Activated CD4-positive, CD25-positive, alpha-beta regulatory T cell (primary cell): ENCODE measurements at places on chromosomes 1 and 21.

GRCh38 chr1:21212126-21212525, 35.4 kb upstream of the EIF4G3 start:
- no peak for DNase-seq

DNA sequence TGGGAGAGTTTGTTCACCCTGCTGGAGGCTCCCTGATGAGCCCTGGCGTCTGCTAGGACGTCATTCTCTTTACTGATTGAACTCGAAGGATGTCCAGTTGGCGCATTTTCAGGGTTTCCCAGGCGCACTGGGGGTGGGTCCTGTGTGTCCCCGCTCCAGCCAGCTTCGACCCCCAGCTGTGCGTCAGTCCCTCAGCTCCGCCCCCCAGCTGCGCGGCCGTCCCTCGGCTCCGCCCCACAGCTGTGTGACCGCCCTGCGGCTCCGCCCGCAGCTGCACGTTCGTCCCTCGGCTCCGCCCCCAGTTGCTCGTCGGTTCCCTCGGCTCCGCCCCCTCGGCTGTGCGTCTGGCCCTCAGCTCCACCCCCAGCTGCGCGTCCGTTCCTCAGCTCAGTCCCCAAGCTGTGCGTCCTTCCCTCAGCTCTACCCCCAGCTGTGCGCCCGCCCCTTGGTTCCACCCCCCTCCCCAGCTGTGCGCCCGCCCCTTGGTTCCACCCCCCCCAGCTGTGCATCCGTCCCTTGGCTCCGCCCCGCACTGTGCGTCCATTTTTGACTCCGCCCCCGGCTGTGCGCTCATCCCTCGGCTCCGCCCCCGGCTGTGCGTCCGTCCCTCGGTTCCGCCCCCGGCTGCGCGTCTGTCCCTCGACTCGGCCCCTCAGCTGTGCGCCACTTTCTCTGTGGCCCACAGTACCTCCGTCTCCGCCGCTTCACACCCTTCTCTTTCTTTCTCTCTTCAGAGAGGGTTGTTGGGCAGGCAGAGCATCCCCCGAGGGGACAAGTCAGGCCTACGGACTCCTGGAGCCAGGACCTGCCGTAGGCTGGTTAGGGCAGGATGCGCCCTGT, 61.3 kb downstream of the FAAP20 start:
- DNase-seq = peak; percentile 96

DNA sequence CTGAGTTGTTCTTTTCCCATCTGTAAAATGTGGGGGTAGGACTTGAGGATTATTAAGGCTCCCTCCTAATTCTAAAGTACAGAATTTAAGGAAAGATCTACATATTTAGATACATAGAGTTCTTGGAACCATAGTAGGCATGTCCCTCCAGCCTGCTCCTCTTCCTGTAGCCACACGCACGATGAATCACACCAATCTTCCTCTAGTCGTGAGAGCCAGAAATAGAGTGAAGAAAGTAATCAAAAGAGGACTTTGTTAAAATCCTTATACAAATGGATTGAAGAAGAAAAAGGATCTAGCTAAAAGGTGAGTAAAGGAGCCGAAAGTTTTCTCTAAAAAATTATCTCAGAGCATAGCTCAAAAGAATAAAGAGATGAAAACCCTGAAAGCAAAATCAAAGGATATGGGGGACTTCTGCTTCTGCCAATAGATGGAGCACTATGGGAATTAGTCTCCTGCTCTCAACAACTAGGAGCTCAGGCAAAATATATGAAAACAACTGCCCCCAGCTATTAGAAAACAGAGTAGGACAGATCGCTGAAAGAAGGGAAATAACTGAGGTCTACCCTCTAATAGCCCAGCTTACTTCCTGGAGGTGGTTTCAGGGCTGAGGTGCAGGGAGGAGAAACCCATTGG, 8.5 kb downstream of the C1orf141 start:
- no peak for DNase-seq

DNA sequence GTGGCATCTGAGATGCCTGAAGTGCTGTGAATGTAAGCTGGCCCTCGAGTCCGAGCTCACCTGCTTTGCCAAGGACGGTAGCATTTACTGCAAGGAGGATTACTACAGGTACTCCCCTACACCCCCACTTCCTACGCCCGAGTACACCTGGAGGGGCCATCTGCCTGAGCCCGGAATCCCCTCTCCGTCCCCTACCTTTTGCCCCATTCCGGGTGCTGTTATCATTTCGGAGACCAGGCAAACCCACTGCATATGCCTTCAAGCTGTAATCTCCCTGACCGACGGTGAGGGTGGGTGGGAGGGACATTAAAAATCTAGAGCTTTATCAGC, 2.9 kb downstream of the LHX9 start:
- DNase-seq = no peak

GRCh38 chr1:243598433-243598832, 251.6 kb downstream of the AKT3 start:
- no peak for DNase-seq

DNA sequence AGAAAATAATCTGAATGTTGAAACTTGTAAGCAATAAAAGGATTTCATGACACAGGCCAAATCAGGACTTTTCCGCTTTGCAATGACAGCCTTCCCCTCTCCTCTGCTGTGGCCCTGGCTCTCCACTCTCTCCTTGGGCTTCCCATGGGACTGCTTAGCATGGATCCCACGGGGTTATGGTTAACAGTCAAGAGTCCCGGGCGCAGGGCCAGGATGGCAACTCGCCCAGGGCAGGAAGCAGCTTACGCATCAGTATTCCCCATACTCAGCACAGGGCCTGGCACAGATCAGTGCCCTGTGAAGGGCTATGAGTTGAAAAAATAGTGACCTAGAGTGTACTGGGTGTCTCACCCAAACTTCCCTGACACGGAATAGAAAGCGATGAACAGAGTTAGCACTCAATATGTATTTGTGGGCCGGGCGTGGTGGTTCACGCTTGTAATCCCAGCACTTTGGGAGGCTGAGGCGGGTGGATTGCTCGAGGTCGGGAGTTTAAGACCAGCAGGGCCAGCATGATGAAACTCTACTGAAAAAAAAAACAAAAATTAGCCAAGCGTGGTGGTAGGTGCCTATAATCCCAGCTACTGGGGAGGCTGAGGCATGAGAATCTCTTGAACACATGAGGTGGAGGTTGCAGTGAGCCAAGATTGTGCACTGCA, 29.1 kb upstream of the GRHL3 start:
- DNase-seq = no peak

GRCh38 chr1:230427094-230427876, 1.2 kb upstream of the PGBD5 start:
- DNase-seq = no peak

- no peak for DNase-seq
These were observed 46.2 kb downstream of the GPR3 start for GRCh38 chr1:27438621-27439061.

DNA sequence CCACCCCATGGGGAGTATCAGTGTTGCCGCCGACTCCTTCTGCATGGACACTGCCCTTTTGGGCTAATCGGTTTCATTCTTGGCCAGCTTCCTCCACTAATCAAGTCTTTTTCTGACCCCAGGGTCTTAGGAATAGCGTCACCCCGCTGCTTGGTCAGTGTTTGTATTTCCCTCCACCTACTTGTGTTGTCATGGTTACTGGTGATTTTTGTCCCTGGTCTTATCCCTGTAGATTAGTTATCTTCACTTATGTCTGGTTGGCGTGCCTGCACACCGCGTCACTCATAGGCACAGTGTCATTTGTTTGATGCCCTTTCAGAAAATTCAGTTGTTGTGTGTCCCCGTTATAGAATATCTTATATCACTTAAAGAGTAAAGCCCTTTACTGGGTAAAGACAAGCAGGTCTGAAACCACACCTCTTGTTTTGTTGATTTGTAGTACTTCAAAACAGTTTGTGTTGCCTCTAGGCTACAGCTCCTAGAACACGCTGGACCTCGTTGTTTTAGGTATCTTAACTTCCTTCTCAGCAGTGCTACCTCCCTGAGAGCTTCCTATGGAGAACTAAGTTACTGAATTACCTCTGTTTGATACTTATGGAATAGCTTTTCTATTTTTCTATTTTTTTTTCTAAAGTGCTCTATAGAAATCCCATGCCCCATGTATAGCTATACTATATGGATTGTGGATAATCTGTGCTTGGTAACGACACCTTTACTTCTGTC, 868 bp downstream of the PPP1R12B start:
- no peak for DNase-seq

- DNase-seq = no peak
These were observed 19.9 kb upstream of the EVI5 start for GRCh38 chr1:92804721-92805201.

- DNase-seq = no peak
These were observed 19.3 kb downstream of the OBSCN start for GRCh38 chr1:228226956-228227791.

DNA sequence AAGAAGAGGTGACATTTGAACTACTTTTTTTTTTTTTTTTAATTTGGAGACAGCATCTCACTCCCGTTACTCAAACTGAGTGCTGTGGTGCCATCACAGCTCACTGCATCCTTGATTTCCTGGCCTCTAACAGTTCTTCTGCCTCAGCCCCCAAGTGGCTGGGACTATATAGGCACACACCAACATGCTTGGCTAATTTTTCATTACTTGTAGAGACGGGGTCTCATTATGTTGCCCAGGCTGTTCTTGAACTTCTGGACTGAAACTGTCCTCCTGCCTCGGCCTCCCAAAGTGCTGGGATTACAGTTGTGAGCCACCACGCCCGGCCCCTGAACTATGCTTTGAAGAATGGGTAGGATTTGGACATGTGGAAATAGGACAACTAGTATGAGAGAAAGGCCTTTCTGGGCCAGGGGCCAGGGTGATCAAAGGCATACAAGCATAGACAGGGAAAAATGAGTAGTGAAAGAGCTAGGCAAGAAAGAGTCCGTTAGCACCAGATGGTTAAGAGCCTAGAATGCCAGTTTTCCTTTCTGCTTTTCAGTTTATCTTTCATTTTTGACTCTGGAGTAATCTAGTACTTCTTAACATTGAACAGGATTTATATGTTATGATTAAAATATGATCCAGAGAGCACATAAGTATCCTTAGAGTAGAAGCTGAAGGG, 6.3 kb downstream of the RABGAP1L start:
- no peak for DNase-seq
